ENCODE measurements at places on chromosomes 1 and 21. TPM values are rescaled to one million over a fixed set of nuclear protein-coding genes. Genes with fewer than 3 reads are reported as not detected.

Gene ESPN
- not detected for polyA plus RNA-seq

Gene LRRC8D
- 43.7 TPM for polyA plus RNA-seq

Gene TIAM1
- polyA plus RNA-seq = 13.2 TPM

Gene MMEL1
- not detected for polyA plus RNA-seq

Gene HTR1D
- not detected for polyA plus RNA-seq

Gene RGS7
- polyA plus RNA-seq = 22.2 TPM

Gene PRKAB2
- 42.2 TPM for polyA plus RNA-seq
